Nephron progenitor cell (in vitro differentiated cells): ENCODE measurements at places on chromosomes 13 and 19.
A peak's percentile ranks its signal among the peaks of the same experiment; 100 is the strongest.

- H3K27ac ChIP-seq = no peak overlapping the region
- H3K36me3 ChIP-seq = no peaks in the 10 kb centered on the region
- no peaks in the 10 kb centered on the region for H3K4me1 ChIP-seq
- no peak overlapping the region for H3K4me3 ChIP-seq
Measured at GRCh38 chr19:7819337-7819736, 10.7 kb upstream of the EVI5L start.

- peaks cover 63% of the 10 kb centered on the region for H3K4me1 ChIP-seq
- peak overlapping the region; percentile 99 for H3K4me3 ChIP-seq
- no peak overlapping the region for H3K27ac ChIP-seq
- peaks cover 7% of the 10 kb centered on the region for H3K36me3 ChIP-seq
- H3K27me3 ChIP-seq = no peaks in the 10 kb centered on the region
- DNase-seq = no peak
Measured at GRCh38 chr13:39035799-39036198, 2.1 kb downstream of the PROSER1 start.

DNA sequence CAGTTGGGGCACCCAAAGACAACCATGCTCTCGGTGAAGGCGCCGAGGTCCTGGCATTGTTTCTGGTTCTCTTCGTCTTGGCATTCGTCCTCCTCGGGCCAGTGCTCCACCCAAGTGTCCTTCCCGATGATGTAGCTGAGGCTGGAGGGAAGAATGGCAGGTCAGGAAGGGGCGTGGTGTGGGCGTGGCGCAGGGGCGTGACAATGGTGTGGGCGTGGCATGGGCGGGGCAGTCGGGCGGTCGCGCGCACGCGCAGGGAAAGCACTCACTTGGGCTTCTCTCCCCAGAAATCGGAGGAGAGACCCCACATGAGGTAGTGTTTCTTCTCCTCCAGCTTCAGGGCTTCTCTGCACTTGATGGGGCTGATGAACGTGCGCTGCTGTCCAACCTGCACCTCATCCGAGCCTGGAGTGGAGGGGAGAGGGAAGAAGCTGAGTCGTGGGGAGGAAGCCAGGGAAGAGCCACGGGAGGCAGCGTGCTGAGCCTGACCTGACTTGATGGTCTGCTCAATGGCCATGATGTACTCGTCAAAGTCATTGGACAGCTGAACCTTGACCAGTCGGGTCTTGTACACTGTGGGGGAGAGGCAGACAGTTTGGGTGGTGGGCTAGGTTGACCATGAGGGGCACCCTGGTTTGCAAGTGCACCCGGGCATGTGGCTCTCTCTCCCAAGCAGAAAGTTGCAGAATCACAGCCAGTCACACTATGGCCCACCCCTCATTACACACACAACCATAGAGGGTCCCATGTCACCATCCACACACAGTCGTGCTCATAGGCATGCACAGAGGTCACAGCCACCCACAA lies 8.1 kb upstream of the TNFSF14 start:
- H3K27me3 ChIP-seq = peaks cover 19% of the 10 kb centered on the region
- DNase-seq = peak; percentile 48
- H3K4me3 ChIP-seq = no peak overlapping the region
- H3K36me3 ChIP-seq = no peaks in the 10 kb centered on the region
- H3K4me1 ChIP-seq = peaks cover 14% of the 10 kb centered on the region

GRCh38 chr19:40423938-40424337 lies 1.9 kb downstream of the SERTAD1 start:
- H3K36me3 ChIP-seq = peaks cover 4% of the 10 kb centered on the region
- no peak for DNase-seq
- H3K27me3 ChIP-seq = peaks cover 9% of the 10 kb centered on the region

DNA sequence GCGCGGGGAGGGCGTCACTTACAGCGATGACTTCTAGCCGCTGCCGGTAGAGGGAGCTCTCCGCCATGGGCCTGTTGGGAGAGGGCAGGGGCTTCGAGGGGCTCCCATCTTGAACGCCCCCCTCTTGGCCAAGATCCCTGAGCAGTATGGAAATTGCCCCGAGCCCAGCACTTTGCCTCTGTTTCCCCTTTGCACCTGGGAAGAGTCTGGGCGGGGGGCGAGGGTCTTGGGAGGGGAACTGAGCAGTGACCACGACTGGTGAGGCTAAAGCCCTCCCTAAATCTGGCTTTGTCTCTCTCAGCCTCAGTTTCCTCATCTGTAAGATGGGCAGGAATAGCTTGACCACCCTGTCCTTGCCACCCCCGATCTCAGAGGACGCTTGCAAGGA lies 2.8 kb downstream of the PALM3 start:
- H3K27ac ChIP-seq = no peak overlapping the region
- peaks cover 91% of the 10 kb centered on the region for H3K27me3 ChIP-seq
- H3K4me1 ChIP-seq = peaks cover 18% of the 10 kb centered on the region

DNA sequence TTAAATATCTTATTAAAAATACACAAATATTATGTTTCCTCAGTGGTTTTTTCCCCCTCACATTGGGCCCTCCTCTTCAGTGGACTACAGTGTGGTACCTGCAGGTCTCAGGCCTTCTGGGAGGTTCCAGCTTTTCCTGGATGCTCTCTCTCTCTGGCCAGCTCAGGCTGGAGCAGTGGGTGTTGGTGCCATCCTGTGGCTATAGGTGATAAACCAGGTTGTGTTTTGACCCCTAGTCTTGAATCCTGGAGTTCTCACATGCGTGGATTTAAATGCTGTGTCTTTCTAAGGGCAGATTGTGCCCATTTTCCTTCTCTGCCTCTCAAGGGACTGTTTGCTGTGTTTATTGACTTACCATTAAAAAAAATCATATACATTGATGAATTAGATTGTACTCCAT lies 41.2 kb upstream of the ZNF527 start:
- no peak overlapping the region for H3K27ac ChIP-seq
- no peak for DNase-seq
- no peak overlapping the region for H3K4me3 ChIP-seq
- H3K4me1 ChIP-seq = peaks cover 8% of the 10 kb centered on the region
- H3K36me3 ChIP-seq = peaks cover 92% of the 10 kb centered on the region

DNA sequence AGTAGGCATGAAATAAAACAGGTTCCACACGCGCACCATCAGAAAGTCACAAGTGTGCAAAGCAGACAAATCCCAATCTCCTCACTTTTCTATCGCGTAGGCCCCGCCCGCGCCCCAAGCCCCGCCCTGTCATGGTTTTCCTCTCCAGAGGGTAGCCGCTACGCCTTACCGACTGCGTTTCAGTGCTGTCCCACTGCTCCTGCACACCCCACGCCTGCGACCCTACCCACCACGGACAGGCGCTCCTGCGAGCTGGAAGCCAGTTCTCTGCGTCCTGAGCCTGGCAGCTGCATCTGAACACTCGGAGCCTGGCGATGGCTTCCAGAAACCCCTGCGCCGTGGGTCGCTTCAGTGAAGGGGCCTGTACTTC lies 379 bp upstream of the ZNF470 start:
- DNase-seq = peak; percentile 63
- peak overlapping the region; percentile 89 for H3K27ac ChIP-seq
- no peaks in the 10 kb centered on the region for H3K27me3 ChIP-seq
- peaks cover 12% of the 10 kb centered on the region for H3K4me1 ChIP-seq

DNA sequence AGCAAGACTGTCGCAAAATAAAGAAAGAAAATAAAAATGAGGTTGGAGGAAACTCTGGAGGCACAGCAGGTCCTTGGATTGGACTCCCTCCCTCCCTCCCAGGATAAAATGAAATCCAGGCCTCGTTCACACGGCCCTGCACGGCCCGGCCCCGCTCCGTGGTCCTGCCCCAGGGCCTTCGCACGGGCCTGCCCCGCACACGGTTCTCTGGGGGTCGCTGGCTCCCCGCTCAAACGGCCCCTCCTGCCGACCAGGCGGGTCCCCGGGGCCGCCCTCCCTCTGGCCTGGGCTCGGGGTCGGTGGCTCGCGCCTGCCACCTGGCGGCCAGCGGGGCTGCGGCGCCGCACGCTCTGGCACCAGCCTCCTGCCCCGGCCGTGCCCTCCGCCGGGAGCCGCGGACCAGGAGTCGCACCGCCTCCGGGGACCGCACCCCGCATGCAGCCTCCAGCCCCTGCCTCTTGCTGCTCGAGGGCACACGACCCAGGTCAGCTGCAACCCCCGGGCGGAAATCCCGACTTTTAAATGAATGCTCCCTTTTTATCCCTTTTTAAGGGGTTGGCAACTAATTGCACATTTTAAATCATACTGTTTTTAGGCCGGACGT lies 1.5 kb upstream of the WDR18 start:
- no peak overlapping the region for H3K27ac ChIP-seq
- peaks cover 30% of the 10 kb centered on the region for H3K4me1 ChIP-seq
- peaks cover 4% of the 10 kb centered on the region for H3K27me3 ChIP-seq

DNA sequence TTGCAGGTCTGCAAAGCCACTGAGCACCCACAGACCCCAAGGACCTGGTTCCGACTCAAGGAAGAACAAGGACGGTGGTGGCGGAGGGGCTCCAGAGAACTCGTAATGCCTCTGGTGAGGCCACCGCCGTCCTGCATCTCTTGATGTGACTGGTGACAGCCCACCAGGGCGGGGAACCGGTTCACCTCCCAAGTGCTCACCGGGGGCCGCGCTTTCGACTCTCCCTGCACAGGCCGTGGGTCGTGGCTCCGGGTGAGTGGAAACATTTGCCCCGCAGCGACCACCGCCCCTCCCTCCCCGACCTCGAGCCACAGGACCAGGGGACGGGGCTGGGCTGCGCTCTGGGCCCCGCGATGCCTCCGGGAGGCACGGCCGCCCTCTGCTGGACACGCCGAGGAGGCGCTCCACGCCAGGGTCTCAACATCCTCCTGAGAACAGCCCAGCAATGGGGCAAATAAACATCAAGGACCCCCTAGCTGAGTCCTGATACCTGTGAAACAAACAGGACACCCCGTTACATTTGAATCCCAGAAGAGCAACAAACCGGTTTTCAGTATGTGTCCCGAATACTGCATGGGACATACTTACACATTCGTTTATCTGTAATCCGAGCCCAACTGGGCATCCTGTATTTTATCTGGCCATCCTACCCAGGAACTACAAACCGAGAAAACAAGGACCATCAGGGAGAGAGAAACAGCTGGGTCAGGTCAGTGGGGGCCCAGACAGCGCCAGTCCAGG lies 3.9 kb upstream of the PLPP2 start:
- peak overlapping the region; percentile 42 for H3K27ac ChIP-seq
- H3K4me1 ChIP-seq = peaks cover 34% of the 10 kb centered on the region
- H3K27me3 ChIP-seq = peaks cover 42% of the 10 kb centered on the region

DNA sequence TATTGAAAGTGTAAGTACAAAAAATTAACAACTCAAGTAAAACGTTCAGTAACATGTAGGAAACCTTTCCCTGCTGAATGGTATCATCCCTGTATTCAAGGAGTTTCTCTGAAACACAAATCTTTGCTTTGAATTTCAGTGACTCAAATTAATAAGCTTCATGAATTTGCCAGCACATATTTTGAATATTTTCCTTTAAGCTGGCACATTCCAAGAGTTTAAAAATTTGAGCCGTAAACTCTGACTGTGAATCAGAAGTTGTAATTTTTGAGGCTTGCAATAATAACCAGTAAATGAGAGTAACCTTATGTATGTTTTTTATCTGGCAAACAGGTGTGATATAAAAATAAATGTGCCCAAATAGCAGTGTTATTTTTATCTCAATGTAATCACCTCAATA lies 1722.6 kb upstream of the PRR20A start:
- H3K36me3 ChIP-seq = no peaks in the 10 kb centered on the region
- DNase-seq = no peak
- H3K27ac ChIP-seq = no peak overlapping the region
- H3K4me3 ChIP-seq = no peak overlapping the region

DNA sequence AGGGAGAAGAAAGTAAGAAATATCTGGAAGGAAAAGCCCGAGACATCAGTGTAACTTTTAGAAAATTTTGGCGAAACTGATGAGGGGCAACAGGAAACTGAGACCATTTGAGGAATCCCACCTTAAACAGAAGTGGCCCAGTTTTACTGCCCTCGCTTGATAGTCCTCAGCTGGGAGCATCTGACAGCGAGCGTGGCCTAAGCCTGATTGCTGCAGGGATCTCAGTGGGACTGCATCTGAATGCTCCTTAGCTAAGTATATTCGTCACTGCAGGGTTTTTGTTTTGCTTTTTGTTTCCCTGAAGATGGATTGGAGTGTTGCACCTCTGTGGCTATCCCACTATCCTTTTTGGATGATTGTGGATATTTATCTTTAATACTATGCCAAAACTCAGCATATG lies 262.7 kb upstream of the KLHL1 start:
- H3K27ac ChIP-seq = no peak overlapping the region
- H3K36me3 ChIP-seq = no peaks in the 10 kb centered on the region
- no peak for DNase-seq
- H3K27me3 ChIP-seq = no peaks in the 10 kb centered on the region
- no peaks in the 10 kb centered on the region for H3K4me1 ChIP-seq

DNA sequence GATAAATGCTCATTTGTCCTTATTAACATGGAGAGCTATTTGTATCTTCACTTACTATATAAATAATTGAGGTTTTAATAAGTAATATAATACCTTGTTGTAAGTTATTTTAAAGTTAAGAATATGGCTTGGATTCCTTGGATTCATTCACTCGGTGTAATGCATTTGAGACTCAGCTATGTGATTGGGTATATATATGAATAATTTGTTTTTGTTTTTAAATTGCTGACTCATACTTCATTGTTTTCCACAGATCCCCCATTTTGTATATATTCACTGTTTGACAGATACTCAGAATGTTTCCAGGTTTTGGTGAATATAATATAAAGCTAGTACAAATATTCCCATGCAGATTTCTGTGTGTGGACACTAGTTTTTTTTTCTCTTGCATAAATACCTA lies 6.8 kb upstream of the CEACAM18 start:
- peaks cover 8% of the 10 kb centered on the region for H3K27me3 ChIP-seq
- no peaks in the 10 kb centered on the region for H3K36me3 ChIP-seq
- DNase-seq = no peak
- no peaks in the 10 kb centered on the region for H3K4me1 ChIP-seq
- no peak overlapping the region for H3K4me3 ChIP-seq
- H3K27ac ChIP-seq = no peak overlapping the region

GRCh38 chr13:36028359-36029025 lies 102.7 kb downstream of the DCLK1 start:
- no peak overlapping the region for H3K27ac ChIP-seq
- H3K36me3 ChIP-seq = no peaks in the 10 kb centered on the region
- no peaks in the 10 kb centered on the region for H3K4me1 ChIP-seq
- DNase-seq = no peak
- no peak overlapping the region for H3K4me3 ChIP-seq

- H3K27ac ChIP-seq = no peak overlapping the region
- peaks cover 4% of the 10 kb centered on the region for H3K36me3 ChIP-seq
- peaks cover 20% of the 10 kb centered on the region for H3K27me3 ChIP-seq
- peak overlapping the region; percentile 66 for H3K4me3 ChIP-seq
- peaks cover 6% of the 10 kb centered on the region for H3K4me1 ChIP-seq
Measured at GRCh38 chr19:4814625-4815425, 16.7 kb downstream of the TICAM1 start.

DNA sequence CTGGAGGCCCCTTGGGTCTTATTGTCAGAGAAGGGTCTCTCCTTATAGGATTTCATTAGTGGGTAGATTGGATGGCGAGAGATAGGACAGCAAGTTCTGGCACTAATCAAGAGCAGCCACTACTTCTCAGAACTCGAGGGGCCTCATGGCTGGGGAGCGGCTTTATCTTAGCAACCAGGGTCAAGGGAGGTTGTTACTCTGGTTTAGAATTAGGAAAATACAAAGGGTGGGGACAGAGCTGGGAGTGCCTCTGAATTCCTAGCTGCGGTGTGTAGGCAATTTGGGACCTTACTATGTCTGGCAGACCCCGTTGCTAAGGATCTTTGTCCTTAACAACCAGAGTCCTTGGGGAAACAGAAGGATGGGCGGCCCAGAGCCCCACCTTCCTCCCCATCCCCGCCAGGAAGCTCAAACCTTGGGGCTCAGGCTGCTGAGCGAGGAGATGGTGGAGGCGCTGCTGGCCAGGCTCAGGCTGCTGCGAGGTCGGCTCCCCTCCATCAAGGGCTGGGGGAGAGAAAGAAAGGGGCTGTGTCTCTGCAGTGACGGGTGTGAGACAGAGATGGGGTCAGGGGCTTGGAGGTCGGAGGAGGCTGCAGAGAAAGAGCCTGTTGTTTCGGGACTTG lies 1.2 kb downstream of the PLEKHA4 start:
- peaks cover 3% of the 10 kb centered on the region for H3K27me3 ChIP-seq
- peak overlapping the region; percentile 92 for H3K27ac ChIP-seq
- H3K4me1 ChIP-seq = peaks cover 55% of the 10 kb centered on the region
- H3K4me3 ChIP-seq = peak overlapping the region; percentile 90
